Cortex of kidney (tissue), 1 donor: ENCODE measurements at places on chromosomes 3 and 15.

GRCh38 chr3:76212679-76213078 is 427.3 kb upstream of the ZNF717 start:
- DNase-seq, result no peak

DNA sequence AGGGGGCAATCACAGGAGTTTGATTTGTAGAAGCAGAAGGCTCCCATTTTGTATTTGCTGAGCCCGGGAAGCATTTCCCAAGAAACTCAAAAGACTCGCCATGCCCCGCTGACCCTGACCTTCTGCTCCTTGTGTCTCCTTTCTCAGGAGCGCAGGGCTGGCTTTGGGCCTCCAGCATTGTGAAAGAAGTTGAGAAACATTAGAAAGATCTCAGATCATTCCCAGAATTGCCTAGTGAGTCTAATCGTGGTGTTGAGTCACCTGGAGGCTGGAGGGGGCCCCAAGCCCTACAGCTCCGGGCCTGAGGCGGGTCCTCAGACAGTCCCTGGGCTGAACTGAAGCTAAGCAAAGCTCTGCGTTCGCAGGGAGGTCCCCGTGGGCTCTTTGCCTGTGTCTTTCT is 10.9 kb upstream of the PIGZ start:
- no peak for DNase-seq

GRCh38 chr15:88882785-88883184 is 12.6 kb downstream of the HAPLN3 start:
- no peak for DNase-seq

GRCh38 chr15:42786978-42787377 is 50.0 kb upstream of the CDAN1 start:
- DNase-seq, result no peak

GRCh38 chr3:136711277-136711676 is 40.9 kb downstream of the STAG1 start:
- DNase-seq, result no peak

DNA sequence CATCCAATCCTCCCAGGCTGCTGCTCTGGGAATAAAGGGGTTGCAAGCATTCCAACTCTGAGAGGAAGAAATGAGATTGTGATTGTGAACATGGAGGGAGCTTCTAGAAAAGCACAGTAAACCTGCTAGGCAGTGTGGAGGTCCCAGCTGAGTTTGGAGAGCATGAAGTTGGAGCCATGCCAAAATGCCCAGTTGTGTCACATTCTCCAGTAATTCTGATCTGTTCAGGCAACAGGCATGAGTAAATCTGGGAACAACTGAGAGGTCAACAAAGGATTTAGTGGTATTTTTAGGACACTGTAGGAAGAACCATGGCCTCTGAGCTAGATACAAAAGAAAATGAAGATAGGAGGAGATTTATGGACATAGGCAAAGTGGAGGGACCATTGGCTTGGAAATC is 74.7 kb downstream of the CYP19A1 start:
- DNase-seq, result no peak

DNA sequence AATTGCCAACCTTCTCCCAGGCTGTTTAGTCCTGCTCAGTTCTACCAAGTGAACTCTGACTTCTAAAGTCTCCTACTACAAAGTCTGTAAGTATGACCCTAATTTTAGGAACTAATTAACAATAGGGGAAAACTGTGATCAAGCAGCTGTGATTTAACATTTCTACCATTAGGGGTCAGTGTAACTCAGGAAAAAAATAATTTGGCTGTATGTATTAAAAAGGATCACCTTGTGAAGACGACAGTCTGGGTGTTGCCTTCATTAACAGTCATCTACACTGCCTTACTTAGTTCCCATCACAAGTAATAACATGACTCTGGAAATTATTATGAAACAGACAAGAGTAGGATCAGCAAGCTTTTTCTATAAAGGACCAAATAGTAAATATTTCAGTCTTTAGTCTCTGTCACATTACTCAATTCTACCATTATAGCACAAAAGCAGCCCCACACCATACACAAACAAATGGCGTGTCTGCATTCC is 4.2 kb upstream of the NPHP3 start:
- no peak for DNase-seq

- no peak for DNase-seq
Observed at GRCh38 chr3:114498539-114499370, 204.9 kb downstream of the TIGIT start.

- DNase-seq, result no peak
Observed at GRCh38 chr3:172656602-172657001, 54.3 kb downstream of the NCEH1 start.

DNA sequence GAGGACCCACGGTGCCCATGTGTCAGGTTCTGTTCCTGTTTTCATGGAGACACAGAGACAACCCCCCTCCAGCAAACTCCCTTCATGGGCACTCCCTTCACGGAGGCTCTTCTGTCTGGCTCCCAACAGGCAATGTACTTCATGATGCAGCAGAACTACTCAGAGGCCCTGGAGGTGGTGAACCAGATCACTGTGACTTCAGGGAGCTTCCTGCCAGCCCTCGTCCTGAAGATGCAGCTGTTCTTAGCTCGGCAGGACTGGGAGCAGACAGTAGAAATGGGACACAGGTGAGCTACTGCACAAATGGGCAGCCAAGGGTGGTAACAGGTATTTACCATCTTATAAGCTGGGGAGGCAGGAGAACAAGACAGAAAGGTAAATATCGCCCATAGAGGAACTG is 7.0 kb downstream of the TTC21A start:
- DNase-seq, result no peak
